ENCODE measurements at places on chromosomes 4 and X.

- DNase-seq, result no peak
Observed at GRCh38 chr4:85086721-85087120, 120.2 kb upstream of the WDFY3 start.

- DNase-seq, result no peak
Observed at GRCh38 chrX:147848543-147849443, 62.9 kb upstream of the FMR1 start.

DNA sequence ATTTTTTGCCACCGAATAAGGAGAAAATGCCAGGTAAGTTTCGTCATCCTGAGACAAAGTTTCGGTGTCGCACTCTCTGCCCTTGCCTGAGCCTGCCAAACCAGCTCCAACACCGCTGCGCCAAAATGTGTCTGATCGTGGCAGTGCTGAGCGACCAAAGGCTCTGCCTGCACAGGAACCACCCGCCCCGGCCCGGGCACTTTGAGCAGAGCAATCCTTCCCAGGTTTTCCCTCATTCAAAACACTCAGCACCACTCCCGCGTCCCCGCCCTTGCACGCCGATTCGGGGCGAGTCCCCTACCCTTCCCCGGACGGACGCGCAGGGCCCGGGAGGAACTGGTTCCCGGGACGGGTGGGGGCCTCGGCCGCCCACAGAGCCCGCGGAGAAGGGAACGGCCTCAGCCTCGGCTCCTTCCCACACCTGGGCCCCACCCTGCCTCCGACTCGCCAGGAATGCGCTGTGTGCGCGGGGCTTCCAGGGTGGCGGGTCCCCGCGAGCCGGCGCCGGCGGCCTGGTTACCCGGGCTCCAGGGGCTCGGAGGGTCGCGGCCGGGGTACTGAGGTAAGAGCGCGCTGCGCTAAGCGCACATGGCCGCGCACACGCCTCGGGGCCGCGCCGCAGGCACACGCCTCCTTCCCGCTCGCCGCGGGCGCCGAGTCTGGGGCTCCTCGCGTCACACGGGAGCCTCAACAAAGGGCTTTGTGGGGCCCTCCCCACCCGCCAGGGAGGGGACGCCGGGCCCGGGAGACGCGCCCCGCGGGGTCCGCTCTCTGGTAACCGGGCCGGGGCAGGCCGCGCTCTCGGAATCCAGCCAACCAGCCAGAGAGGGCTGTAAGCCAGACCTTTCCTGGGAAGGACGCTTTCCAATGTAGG, at the start of gene C4orf36:
TSS of gene C4orf36 (minus strand) at position 661 of the 874 bp plus-strand sequence. CDS start 902 bp downstream, outside the sequence.
- no peak for DNase-seq

- no peak for DNase-seq
Observed at GRCh38 chr4:41683326-41683725, 65.2 kb downstream of the PHOX2B start.

- no peak for DNase-seq
Observed at GRCh38 chrX:64427281-64427680, 32.0 kb upstream of the MTMR8 start.

GRCh38 chr4:78870056-78870455, 69.2 kb downstream of the PAQR3 start:
- no peak for DNase-seq

DNA sequence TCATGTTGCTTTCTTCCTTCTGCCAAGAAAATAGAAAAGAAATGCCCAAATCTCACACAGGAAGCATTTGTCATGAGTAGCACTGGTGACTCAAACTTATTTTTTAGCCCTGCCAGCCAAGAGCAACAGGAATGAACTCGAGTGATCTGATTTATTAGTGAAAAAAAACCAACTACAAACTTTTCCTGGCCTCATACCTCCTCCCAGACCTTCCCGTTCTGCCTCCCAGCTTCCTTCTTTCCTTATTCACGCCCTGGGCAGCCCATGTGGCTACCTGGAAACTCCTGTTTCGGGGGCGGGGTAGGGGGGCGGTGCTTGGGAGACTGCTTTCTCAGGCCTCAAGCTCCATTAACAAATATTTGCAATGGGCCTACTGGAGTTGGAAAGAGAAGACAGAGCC, 178.5 kb downstream of the NHS start:
- DNase-seq, result peak; percentile 76

- no peak for DNase-seq
Observed at GRCh38 chr4:146124023-146124680, 51.4 kb upstream of the LSM6 start.

GRCh38 chr4:10096201-10096977, 20.2 kb downstream of the WDR1 start:
- peak; percentile 92 for DNase-seq

DNA sequence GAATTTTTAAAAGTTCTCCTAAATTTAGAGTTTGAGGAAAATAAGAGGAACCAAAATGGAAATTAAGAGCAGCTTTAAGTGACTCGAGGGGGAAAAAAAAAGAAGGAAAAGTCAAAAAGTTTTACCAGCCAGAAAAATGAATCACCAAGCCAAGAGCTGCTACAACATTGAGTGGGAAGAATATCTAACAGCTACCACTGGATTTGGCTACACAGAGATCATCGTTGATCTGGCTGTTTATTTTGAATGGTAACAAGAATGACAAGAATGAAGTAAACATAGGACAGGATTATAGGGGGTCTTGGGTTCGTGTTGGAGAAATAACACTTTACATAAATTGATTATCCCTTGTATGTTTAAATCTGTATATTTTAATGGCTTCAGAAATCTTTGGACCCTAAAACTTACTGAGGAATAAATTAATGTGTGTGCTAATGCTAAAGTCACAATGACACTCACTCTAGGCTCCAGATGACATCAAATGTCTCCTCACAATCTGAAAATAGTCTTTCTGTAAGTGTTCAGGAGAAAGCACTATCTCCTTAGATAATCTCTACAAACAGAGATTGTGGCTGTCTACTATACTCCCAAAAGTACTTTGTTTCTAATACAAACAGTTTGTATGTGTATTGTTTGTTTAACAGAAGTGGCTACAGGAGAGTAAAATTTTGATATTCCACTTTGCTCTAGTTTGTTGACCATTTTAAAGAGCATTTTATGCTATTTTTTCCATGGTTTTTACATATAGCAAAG, 3.1 kb upstream of the CSN3 start:
- no peak for DNase-seq

DNA sequence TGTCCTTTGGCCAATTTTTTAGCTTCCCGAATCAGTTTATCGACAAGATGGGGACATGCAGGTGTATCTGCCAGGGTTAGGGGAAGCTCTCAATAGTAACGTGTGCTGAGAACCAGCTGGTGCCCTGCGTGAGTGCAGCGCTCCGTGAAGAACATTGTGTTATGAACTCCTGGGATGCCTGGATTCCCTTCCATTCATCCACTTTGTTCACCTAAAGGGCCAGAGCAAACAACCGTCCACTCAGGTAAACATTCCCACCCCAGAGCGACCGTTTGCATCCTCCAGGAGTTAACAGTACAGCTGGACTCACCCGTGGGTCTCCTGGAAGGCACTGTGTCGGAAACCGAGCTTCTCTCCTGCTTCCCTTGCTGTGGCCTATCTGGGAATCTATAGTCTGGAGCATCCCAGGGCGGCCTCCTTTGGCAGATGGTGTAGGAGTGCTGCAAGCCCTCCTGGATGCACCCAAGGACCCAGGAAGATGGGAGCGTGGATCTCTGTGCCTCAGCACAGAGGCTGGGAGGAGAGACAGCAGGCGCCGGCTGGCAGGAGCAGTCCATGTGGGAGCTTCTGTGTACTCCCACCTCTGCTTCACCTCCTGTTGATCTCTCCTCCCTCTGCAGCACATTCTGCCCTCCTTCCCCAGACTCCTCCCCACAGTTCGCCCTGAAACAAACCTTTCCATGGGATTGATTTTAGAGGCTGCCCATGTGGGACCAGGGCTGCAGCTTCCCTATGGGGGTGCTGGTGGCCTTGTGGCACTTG, 62.7 kb downstream of the SHROOM2 start:
- no peak for DNase-seq

GRCh38 chr4:55927803-55928437, 20.8 kb upstream of the CEP135 start:
- DNase-seq, result no peak

GRCh38 chrX:24694825-24695224, 1.1 kb downstream of the POLA1 start:
- DNase-seq, result no peak

- DNase-seq, result no peak
Observed at GRCh38 chr4:122814426-122814825, 12.2 kb upstream of the FGF2 start.

- DNase-seq, result no peak
Observed at GRCh38 chr4:47829438-47829837, 8.4 kb downstream of the CORIN start.

DNA sequence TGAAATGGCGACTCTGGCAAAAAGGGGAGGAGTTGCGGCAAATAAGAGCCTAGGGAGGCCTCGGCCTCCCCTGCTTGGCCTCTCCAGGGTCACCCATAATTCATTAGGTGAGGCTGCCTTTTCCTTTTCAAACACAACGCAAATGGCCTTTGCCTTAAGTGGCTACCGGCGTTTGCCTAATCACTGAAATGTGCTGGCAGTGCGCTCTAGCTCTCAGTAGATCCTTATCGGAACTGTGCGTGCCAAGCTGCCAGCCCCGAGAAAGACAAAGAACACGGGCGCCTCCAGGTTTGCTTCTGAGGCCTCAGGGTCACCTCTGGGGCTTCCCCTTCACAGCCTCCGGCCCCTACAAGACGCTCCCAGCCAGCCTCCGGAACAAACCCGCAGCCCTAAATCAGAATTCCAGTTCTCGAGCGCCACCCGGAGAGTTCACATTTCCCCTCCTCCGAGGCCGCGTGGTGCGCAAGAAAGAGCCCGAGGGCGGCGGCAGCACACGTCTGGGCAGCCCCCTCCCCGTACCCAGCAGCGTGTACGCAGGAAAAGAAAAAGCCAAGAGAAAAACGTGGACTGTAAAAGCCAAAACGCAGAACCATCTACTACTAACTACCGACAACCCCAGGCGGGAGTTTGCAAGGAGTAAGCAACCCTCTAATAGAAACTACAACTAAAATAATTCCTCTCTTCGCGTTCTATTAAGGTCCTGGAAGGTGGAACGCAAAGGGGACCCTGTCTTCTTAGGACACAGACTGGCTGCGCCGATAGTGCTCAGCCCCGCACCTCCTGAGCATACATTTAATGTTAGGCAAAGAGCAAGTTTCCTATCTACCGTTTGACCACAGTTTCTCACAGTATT, 76.5 kb upstream of the BCOR start:
- DNase-seq, result no peak

DNA sequence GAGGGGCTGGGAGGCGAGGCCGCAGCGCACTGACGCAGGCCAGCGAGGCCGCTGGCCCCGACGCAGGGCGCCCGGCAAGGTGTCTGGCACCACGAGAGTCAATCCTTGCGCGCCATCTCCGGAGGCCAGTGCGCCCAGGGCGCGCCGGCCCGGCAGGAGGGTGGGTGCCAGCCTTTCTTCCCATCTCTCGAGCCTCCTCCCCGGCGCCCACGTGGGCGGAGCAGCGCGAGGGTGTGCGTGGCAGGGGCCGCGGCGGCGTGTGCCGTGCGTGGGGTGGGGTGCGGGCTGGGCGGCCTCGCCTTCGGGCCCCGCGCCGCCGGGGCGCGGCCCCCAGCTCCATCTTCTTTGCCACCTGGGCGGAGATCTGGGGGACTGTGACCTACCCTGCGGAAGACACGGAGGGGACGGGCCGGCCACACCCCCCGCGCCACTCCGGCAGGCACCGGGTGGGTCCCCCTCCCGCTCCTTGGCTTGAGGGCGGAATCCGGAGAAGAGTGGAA, 877 bp downstream of the JAKMIP1 start:
- DNase-seq, result no peak

- no peak for DNase-seq
Observed at GRCh38 chrX:20325786-20326388, 59.2 kb upstream of the RPS6KA3 start.

GRCh38 chrX:128728943-128729342, 676.7 kb upstream of the ACTRT1 start:
- DNase-seq, result no peak

GRCh38 chrX:42102586-42103282, 179.4 kb upstream of the CASK start:
- peak; percentile 51 for DNase-seq

DNA sequence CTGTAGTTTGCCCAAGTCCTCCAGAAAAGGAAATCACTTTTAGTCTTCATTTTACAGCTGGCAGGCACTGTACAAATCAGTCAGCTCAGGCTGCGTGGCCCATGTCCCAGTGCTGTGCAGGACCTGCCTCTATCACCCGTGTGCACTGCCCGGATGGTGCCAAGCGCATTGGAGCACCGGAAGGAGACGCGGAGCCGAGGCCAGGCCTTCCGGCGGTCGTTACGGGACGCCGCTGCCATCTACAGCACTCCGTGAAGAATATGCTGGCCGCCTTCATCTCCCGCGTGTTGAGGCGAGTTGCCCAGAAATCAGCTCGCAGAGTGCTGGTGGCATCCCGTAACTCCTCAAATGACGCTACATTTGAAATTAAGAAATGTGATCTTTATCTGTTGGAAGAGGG, at the start of gene PDHA2:
TSS of gene PDHA2 (plus strand) at position 203 of the 400 bp plus-strand sequence. CDS start at position 261, 58 bp downstream.
- DNase-seq, result no peak

GRCh38 chr4:41517121-41517520, 20.8 kb upstream of the LIMCH1 start:
- DNase-seq, result no peak

DNA sequence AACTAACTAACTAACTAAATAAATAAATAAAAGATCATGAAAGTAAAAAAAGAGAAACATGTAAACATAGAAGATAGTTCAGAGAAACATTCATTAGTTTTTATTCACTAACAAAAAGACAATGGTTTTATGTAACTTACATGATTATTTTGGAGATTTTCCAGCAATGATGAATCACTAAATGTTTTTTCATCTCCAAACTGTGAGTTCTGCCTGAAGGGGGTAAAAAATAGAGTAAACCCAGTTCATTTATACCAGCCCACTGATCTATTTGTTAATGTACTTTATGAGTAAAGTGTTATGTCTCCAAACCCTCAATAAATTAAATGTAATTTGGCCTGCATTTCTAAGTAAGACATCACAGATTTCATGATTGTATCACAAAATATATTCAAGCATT, 101.1 kb downstream of the ATP8A1 start:
- peak; percentile 3 for DNase-seq

GRCh38 chr4:7252510-7253340, 60.4 kb downstream of the SORCS2 start:
- no peak for DNase-seq

DNA sequence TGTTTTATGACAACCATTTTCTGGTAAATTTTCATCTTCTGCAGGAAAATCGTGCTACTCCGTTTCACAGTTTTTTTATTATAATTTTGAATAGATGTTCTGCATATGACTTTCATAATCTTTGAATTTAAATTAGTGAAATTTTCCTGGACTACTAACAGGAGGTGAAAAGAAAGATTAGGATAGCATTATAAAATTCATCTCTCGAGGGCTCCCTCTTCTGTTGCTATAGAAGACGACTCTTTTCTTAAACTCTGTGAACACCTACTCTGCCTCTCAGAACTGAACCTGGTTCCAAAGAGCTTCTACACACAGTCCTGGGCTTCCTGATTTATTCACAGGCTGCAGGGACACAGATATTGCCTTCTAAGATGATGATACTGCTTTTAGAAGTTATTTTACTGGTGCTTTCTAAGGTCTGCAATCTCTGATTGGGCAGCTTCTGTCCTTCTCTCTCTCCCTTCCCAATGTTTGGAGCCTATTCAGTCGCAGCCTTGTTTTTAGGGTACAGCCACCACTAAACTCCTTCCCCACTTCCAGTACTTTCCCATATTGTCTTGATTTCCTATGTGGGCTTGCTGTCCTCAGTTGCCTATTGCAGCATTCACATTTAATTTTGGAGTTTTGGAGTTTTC, 10.1 kb upstream of the SAP30 start:
- DNase-seq, result no peak
